ENCODE measurements at places on chromosomes 4 and X. TPM values are rescaled to one million over a fixed set of nuclear protein-coding genes. Genes with fewer than 3 reads are reported as not detected.

TMEM271 gene
- not detected for total RNA-seq

RRH gene
- not detected for total RNA-seq

ZFP42 gene
- total RNA-seq: not detected

POLN gene
- 5.1 TPM for total RNA-seq

FBXW7 gene
- total RNA-seq: 45.1 TPM

SATL1 gene
- not detected for total RNA-seq

P2RY8 gene
- total RNA-seq: not detected

PRKG2 gene
- total RNA-seq: 0.36 TPM

PRR32 gene
- not detected for total RNA-seq

MAMLD1 gene
- total RNA-seq: 1.1 TPM

OCIAD2 gene
- 44.8 TPM for total RNA-seq

KCNIP4 gene
- total RNA-seq: not detected

CT45A1 gene
- total RNA-seq: not detected

ZCCHC18 gene
- 0.52 TPM for total RNA-seq

RAB9B gene
- total RNA-seq: 0.91 TPM

All from smooth muscle cell of the pulmonary artery (primary cell).